ENCODE measurements at places on chromosomes 1 and 21.

- no peak for DNase-seq
Measured at GRCh38 chr1:191016765-191017164, 539.1 kb upstream of the BRINP3 start.

DNA sequence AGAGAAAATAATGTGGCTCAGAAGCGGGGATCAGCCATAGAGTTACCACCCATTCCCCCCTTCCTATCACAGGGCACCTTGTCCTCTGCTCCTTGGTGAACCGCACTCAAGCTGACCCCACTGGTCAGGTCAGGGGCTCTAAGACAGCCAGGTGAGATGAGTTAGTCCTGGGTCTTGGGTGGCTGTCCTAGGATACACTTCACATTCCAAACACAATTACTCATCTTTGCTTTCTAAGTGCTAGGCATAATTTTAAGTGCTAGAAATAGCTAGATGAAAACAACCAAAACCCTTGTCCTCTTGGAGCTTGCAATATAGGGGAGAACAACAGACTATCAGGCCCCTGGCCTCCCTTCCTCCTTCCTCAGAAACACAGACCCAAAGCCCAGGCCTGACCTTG, 7.8 kb upstream of the MUTYH start:
- DNase-seq, result no peak

DNA sequence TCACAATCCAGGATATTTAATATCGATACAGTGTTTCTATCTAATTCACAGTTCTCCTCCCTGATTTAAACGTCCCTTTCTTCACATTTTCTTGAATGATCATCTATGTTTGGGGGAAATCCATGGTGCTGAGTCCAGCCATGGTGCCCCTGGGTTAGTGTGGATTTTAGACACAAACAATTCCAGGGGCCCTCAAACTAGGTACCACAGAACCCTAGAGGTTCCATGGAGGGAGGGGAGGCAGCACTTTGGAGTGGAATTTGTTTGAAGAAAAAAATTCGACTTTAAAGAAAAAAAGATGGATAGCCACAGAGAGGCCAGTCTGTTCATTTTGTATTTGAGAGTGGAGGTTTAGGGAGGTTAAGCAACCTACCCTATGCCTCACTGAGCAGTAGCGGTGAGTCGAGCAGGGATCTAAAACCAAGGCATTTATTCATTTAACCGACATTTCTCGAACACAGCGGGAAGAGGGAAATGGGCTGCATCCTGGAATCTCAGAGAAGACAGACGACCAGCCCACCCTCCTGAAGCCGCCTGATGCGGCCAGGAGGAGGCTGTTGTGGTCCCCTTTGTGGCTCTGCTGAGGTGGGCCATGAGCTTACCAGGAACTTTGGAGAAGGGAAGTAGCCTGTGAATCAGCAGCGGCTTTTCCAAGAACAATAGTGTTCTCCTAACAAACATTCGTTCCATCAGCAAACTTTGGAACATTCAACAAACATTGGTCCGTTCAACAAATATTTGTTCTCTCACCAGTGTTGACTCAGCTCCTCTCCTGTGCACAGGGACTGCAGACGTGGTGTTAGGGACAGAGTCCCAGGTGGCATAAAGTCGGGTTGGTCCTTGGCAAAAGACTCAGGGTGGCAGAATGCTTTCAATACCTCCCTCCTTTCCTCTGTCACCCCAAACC, 103.5 kb upstream of the ZBTB40 start:
- no peak for DNase-seq

GRCh38 chr1:3022511-3022973, 1.3 kb downstream of the ACTRT2 start:
- DNase-seq, result no peak

DNA sequence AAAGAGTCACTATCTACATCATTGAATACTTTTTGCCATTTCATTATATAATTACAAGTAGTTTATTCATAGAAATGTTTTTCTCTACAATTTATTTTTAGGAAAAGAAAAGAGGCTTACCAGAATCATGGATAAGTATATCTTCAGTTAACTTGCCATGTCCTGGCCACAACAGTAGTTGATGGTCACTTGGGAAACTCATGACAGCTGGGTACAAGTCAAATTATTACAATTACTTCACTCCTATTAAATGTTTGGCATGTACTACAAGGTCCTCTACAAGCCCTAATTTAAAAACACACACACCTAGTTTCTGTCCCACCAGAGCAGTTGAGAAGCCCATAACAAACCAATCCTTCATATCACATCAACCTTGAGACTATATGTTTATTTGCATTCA, 29.4 kb downstream of the PALMD start:
- DNase-seq, result no peak

All from CD4-positive, alpha-beta T cell treated with Interleukin-2 at 100 ng/mL for 4 hours (primary cell).